ENCODE measurements at places on chromosomes 7 and 10.
A peak's percentile ranks its signal among the peaks of the same experiment; 100 is the strongest.

- no peak for DNase-seq
These were observed 116.8 kb downstream of the LHPP start for GRCh38 chr10:124578231-124579010.

GRCh38 chr7:2030475-2031450, 202.0 kb downstream of the MAD1L1 start:
- no peak for DNase-seq

DNA sequence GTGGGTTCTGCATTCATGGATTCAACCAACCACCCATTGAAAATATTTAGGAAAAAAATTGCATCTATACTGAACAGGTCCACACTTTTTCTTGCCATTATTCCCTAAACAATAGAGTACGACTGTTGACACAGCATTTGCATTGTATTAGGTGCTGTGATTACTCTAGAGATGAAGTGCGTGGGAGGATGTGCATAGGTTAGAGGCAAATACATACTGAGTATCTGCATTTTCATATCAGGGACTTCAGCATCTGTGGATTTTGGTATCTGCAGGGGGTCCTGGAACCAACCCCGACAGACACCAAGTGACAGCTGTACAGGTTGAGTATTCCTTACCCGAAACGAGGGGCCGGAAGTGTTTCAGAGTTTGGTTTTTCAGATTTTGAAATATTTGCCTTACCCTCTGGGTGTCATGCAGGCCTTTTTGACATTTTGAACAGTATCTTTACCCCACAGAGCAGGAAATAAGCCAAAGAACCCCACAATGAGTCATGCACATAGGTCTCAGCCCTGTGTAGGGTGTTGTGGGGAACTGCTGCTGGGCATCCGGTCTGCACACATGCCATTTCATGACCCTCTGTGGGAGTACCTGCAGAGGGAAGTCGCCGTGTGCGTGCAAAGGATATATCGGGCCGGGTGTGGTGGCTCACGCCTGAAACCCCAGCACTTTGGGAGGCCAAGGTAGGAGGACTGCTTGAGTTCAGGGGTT, 14.5 kb downstream of the NUDT5 start:
- DNase-seq, result peak; percentile 45

- DNase-seq, result no peak
These were observed 52.8 kb upstream of the CHST3 start for GRCh38 chr10:71911296-71911953.

DNA sequence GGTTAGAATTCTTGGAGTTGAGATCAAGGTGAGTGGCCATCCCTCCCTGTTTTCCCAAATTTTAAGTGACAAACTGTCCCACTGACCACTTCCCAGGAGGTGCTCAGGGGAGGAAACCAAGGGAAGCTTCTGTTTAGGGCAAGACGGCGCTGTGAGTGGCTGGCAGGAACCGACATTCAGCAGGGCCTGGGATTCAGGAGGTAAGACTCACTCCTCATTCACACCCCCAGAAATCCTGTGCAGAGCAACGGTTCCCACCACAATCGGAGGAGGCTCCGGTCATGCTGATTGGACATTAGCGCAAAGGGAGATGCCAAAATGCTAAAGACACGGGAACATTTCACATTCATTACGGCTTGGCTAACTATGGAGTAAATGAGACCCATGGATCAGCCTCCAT, 200.9 kb downstream of the GRID1 start:
- DNase-seq, result no peak

GRCh38 chr7:133718131-133718530, 409.0 kb upstream of the LRGUK start:
- no peak for DNase-seq

- DNase-seq, result peak; percentile 50
These were observed 72.6 kb upstream of the NFKB2 start for GRCh38 chr10:102322914-102323313.

DNA sequence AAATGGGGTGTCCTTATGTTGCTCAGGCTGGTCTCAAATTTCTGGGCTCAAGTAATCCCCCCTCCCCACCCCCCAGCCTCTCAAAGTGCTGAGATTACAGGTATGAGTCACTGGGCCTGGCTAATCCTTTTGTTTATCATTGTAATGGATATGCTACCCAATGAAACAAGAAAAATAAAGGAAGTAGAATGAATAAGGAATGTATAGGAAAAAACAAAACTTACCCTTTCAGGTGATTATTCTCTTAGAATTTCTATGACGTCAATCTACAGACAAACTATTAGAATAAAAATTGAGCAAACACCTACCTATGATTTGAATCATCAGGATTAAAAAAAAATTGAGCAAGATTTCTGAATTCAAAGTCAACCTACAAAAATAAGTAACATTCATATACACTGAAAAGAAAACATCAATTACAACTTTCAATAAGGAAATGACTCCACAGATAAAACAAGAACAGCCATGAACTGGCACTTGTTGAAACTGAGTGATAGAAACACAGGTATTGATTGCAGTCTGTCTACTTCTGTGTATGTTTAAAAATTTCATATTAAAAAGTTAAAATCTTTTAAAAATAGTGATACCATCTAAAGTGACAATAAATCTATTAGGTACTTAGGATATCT, 12.2 kb downstream of the ADAM12 start:
- DNase-seq, result no peak

GRCh38 chr7:39238234-39238869, 260.6 kb downstream of the POU6F2 start:
- DNase-seq, result no peak

- DNase-seq, result no peak
These were observed 6.3 kb upstream of the TBX20 start for GRCh38 chr7:35260246-35260645.

GRCh38 chr7:29113384-29114102, 32.8 kb downstream of the CPVL start:
- DNase-seq, result peak; percentile 1

DNA sequence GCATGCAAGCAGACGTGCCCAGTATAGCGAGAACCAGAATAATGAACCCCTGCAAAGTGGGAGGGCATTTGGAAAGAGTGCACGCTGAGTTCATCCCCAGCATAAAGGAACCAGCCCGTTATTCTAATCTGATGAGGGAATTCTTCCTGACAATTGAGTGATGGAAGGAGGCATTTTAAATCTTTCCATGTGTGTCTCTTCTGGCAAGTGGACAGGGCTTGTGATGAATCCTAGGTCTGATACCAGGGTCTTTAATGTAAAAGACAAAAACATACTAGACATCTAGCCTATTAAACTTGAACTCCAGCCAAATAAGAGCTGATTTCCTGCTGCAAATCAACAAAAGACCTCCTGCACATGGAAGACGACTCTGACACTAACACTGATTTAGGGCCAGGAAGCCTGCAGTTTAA, 301.2 kb downstream of the DPP6 start:
- no peak for DNase-seq

GRCh38 chr7:12888717-12889116, 201.3 kb downstream of the ARL4A start:
- DNase-seq, result peak; percentile 73

- no peak for DNase-seq
These were observed 97.9 kb upstream of the IKZF1 start for GRCh38 chr7:50206453-50207250.

GRCh38 chr7:15985587-15986384, 299.3 kb upstream of the MEOX2 start:
- DNase-seq, result no peak

GRCh38 chr10:64044098-64044497, 522.9 kb downstream of the REEP3 start:
- DNase-seq, result no peak

DNA sequence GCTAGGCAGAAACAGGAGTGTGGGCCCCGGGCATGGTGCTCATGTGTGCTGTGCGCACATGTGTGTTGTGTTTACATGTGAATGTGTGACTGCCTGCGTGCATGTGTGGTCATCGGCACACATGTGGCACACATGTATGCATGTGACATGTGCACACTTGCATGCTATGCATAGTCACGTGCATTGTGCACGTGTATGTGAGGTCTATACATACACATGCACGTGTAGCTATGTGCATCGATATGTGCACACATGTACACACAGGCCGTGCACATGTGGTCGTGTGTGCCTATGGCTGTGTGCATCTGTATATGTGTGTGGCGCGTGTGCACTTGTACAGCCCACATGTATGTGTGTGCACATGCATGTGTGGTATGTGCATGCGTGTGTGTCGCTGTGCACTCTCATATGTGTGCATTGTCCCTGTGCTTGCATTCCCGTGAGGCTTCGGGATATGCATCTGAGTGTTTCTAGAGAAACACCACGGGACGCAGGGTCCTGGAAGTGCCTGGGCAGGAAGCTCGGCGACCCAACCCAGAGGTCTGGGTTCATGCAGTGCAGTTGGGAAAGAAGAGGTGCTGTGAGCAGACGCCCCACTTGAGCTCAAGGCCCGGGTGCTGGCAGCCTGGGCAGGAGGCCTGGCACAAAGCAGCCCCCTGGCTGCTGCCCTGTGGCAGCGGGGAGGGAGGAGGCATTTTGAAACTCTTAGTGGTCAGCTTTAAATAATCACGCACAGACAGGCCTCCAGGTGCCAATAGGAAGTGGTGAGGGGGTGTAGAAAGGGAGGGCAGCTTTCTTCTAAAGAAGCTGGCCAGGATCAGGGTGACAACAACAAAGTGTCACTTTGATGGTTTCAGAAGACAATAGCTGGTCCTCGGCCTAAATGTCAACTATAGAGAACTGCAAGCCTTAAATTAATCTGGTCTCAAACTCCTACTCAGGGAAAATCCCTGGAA, 410.0 kb upstream of the MGMT start:
- no peak for DNase-seq

GRCh38 chr7:36707465-36707864, 16.8 kb downstream of the AOAH start:
- DNase-seq, result no peak

- no peak for DNase-seq
These were observed 138.3 kb downstream of the BMPER start for GRCh38 chr7:34043461-34044305.

DNA sequence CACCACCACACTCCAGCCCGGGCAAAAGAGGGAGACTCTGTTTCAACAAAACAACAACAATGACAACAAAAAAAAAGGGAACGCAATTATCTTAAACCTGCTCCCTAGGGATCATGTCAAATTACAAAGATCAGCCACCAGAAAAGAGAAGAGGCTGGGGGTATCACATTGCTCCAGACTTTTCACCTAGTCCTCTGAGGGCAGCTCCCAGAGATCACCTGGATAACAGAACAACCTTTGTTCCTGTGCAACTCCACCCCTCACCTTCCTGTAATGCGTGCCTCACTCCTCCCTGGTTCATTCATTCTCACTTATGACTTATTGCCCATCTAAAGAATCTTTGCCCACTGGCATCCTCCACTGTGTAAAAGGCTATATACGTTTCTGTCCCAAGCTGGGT, 31.8 kb downstream of the SVOPL start:
- no peak for DNase-seq

GRCh38 chr10:10994360-10994759, 23.3 kb upstream of the CELF2 start:
- no peak for DNase-seq

DNA sequence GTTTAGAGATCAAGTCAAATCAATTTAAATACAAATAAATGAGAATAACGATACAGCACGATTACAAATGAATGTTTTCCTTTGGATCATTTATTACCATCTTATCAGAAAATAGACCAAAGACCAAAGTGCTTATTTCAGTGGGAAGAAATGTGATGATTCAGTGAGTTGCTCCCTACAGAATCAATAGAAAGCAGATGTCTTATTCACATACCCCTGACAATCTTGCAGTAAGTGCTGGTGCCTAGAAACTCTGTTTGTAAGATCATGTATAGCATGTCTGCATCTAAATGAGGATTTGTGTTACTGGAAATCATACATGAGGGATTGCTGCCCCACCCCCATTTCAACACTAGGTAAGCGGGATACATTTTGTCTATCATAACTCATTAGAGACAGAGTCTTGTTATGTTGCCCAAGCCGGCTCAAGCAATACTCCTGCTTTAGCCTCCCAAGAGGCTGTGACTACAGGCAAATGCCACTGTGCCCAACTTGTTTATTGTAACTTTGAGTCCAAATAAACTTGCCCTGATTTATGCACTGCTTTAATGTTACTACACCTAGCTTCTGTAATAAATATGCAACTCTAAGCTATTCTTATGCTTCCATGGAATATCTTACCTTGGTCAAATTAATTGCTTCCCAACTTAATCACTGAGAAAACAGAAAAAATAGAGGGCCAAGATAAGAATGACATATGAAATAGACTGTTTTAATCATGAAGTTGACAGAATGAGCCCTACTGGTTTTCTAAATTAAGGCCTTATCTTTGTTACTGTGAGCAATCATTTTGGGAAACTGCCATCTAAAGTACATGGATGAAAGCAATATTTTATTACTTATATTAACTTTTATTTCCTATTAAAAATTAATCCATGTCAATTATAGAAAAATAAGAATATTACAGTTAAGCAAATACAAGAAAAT, 82.5 kb downstream of the AHR start:
- DNase-seq, result no peak

DNA sequence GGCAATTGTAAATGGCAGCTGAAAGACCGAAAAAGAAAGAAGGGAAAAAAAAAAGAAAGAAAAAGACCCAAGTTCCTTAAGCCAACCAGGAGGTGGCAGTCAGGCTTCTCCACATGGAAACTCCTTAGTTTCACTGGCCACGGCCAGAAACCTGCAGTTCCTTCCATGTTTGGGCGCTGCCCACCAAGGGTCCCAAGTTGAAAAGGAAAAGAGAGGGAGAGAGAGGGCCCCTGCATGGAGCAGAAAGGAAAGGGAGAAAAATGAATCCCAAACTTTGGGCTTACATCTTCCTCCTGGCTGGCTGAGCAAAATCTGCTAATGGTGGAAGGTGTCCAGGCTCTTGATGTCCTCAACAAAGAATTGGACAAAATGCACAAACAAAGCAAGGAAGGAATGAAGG, 31.8 kb upstream of the ABCA13 start:
- DNase-seq, result no peak

Measured in astrocyte of the spinal cord (primary cell).